ENCODE measurements at places on chromosomes 1 and 21. TPM values are rescaled to one million over a fixed set of nuclear protein-coding genes. Genes with fewer than 3 reads are reported as not detected.

HFM1 gene
- total RNA-seq, result not detected

A3GALT2 gene
- total RNA-seq, result not detected

SPRR1B gene
- not detected for total RNA-seq

TTLL10 gene
- total RNA-seq, result not detected

PADI1 gene
- 1.5 TPM for total RNA-seq

IL19 gene
- total RNA-seq, result not detected

SLC22A15 gene
- total RNA-seq, result 0.93 TPM
